ENCODE measurements at places on chromosomes 5 and 9.

- DNase-seq, result no peak
Observed at GRCh38 chr9:77883133-77883532, 148.5 kb downstream of the GNAQ start.

DNA sequence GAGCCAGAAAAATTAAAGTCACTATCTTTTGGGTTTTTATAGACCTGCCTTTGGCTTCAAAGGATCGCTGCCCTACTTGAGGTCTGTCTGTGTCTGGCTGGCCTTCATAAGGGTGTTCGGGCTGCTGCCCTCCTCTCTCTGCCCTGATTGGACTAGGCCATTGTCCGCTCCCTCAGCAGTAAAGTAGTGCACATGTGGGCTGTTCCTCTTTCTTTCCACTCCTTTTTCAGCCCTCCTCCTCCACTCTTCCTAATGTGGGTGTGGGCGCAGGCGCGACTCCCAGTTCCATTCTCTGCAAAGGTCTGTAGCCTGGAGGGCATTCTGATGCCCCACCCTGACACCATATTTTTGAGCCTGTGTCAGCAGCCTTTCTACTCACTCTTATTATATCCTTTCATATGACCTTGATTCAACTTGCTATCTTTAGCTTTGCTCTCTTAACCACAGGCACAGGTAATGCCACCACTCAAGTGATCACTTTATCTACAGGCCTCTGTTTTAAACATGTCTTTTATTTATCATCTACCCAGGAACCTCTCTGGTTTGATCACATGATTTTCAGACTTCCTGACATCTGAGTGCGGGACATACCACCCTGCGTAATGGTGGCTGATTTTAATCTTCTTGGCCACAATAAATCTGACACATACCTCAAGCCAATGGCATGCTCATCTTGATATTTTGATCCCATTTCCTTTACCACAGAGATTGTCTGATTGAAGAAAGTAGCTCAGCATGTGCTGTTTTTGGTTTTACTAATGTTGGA lies 144.5 kb downstream of the AOPEP start:
- no peak for DNase-seq

GRCh38 chr5:155728146-155728856 lies 598.7 kb upstream of the SGCD start:
- DNase-seq, result peak; percentile 47

- DNase-seq, result no peak
Observed at GRCh38 chr5:37667846-37668245, 172.0 kb downstream of the GDNF start.

GRCh38 chr9:133277467-133277866 lies 2.5 kb upstream of the ABO start:
- DNase-seq, result no peak

GRCh38 chr5:7589800-7590199 lies 193.9 kb downstream of the ADCY2 start:
- no peak for DNase-seq

- peak; percentile 20 for DNase-seq
Observed at GRCh38 chr5:78907255-78907891, 77.7 kb downstream of the ARSB start.

DNA sequence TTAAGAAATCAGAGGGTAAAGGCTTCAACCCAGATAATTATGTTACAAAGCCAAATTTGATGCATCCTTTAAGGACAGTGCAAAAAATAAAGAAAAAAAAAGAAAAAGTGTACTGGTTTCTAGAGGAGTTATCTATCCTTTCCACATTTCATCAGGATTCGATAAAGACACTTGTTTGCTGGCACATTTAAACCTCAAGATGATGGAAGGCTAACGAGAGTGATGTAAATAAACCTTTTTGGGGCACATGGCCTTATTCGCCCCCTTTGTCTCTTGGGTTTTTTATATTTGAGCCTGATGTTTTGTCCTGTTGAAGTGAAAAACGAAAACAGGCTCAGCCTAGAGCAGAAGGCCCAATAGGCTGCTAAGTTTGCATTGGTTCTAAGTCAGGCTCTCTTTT lies 416.5 kb downstream of the TAF11L14 start:
- DNase-seq, result no peak

DNA sequence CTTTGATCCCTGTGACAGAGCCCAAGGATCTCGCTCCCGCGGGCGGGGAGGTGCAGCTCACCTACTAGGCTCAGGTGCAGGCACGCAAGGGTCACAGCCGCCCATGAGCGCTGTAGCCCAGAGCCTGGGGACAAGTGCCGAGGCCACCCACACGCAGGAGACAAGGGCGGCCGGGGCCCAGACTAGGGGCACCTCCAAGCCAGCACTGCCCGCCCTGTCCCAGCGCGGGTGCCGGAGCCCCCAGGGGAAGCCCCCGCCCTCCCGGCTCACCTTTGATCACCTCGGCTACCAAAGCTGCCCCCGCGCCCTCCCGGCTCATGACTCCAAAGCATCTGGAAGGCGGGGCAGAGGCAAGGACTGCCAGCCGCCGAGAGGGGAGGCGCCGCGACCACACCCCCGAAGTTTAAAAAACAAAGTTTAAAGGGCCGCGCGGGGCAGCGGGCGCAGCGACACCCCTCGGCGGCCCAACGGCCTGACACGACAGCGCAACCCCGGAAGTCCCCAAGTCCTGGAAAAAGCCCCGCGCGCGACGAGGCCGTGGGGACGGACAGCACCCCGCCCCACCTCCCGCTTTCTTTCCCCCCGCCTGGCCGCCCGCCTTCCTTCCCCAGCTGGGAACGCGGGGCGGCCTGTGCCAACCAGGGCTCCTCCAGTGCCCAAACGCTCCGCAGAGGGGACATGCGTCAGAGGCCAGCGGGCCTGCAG lies 53.0 kb downstream of the CDC14B start:
- peak; percentile 70 for DNase-seq

- DNase-seq, result no peak
Observed at GRCh38 chr9:113956901-113957300, 80.8 kb downstream of the ZNF618 start.

DNA sequence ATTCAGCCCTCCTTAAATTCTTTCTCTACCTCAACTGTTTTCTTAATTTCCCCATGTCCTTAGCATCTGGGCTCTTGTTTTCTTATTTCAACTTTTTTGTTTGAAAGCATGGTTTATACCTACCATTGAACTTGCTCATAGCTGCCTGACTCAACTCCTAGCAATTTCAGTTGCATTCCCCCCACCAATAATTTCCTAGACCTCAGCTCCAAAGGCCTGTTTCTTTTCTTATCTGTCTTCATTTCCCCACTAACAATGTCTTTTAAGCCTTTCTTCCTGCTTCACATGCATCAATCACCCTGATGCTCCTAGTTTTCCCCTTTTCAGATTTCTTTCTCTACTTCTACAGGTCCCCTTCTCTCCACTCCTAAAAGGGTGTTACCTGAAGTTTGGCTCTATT lies 129.7 kb upstream of the PDE4D start:
- DNase-seq, result no peak

- DNase-seq, result peak; percentile 38
Observed at GRCh38 chr5:1004461-1005248, 3.9 kb upstream of the NKD2 start.

GRCh38 chr5:170112876-170113521 lies 7.3 kb downstream of the FOXI1 start:
- DNase-seq, result no peak

GRCh38 chr9:35935755-35936509 lies 22.0 kb downstream of the OR2S2 start:
- no peak for DNase-seq

GRCh38 chr5:171574376-171574775 lies 154.9 kb downstream of the FGF18 start:
- DNase-seq, result no peak

GRCh38 chr9:17987189-17987588 lies 408.3 kb downstream of the SH3GL2 start:
- no peak for DNase-seq

GRCh38 chr9:38286766-38287165 lies 105.7 kb upstream of the ALDH1B1 start:
- no peak for DNase-seq

- peak; percentile 45 for DNase-seq
Observed at GRCh38 chr9:96655198-96655851, at the start of gene PRXL2C. TSS of gene PRXL2C (minus strand) at chr9:96655317. CDS start at chr9:96655281, 36 bp downstream.

DNA sequence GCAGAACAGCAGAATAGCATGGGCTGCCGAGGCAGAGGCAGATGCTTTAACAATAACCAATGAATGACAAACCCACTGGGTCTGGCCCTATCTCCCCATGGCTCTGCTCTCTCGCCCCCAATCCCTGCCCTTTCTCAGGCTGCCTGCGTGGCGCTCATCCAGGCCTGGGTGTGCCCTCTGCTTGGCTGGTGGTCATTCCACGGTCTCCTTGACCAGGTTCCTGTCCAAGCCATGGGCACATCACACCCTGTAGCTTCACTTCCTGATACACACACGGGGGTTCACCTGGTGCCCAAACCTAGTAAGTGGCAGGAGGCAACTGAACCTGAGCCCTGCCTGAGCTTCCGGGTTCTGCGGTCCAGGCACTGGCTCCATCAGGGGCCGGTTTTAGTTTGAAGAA lies 87.6 kb downstream of the DAP start:
- DNase-seq, result no peak

DNA sequence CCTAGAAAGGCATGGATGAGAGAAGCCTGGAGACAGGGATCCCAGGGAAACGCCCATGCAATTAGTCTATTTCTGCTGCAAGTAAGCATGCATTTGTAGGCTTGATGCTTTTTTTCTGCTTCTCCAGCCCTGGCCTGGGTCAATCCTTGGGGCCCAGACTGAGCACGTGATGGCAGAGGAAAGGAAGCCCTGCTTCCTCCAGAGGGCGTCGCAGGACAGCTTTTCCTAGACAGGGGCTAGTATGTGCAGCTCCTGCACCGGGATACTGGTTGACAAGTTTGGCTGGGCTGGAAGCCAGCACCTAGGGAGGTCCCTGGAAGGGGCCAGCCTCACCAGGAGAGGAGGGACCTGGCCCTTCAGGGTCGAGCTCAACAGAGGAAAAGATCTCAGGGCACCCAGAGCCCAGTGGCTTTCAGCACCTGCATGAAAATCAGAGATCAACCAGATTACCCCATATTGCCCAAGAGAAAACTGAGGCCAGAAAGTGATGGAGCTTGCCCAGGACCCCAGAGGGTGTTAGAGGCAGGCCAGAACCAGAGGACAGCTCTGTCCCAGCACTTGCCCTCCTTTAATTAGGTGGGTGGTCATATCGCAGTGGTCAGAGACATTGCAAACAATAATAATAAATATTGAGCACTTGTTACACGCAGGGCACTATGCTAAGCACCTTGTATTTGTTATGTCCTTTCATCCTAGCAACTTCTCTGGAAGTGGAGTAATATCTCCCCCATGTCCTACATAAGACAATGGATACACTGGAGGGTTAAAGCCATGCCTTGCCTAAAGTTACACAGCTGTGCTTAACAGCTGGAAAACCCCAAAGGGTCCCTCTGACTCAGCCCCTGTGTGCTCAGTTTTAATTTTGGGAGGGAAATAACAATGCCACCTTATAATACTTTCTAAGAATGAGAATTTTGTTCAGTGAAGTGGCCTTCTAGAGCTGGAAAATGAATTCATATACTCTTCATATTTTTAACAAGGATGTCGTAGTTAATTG lies 67.1 kb downstream of the KLF4 start:
- DNase-seq, result peak; percentile 25

DNA sequence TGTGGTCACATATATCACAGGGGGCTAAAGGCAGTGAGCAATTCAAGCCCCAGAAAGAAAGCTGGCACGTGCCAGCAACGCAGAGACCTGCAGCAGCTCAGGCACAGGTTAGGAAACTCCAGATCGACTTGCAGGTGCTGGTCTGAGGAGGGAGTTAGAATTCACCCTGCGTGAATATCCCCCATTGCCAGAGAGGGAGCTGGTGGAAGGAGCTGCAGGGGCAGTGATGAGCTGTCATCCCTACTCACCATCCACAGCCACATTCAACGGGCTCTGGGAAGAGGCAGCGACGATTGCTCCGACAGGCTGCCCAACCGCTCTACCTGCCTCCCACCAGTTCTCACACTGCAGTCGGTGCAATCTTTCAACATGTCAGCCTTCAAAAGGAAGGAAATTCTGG lies 40.8 kb upstream of the CLK4 start:
- no peak for DNase-seq

DNA sequence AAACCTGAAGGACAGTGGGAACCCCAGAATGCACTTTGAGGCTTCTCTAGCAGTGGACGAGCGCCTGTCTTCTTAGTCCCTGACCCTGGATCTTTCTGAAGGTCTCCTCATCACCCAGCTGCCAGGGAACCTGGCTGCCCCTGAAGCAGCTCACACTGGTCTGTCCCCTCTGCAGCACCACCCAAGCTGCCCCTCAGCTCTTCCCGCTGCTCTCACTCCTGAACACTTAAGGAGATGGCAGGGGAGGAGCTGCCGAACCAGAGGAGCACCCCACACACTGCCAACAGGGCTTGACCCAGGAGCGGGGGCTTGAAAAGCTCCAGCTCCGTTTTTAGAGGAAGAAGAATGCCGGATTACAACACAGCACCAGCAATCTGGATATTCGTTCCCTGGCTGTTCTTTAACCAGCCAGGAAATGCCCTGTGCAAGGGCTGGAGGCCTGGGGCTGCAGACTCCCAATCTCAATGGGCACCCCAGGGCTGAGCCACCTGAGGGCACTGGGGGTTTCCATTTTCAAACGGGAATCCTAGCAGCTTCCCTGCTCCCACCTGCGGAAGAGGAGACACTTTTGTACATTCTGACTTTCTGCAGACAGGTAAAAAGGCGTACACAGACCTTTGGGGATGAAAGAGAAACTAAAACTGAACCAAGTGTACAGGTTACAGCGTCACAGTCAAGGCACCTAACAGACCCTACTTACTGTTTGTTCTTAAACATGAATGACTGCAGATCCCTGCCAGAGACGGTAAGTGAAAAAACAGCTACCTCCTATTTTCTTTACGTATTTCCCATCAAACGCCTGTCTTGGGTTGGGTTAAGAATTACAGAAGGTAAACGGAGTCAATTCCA lies 36.3 kb downstream of the GOLM1 start:
- DNase-seq, result no peak

DNA sequence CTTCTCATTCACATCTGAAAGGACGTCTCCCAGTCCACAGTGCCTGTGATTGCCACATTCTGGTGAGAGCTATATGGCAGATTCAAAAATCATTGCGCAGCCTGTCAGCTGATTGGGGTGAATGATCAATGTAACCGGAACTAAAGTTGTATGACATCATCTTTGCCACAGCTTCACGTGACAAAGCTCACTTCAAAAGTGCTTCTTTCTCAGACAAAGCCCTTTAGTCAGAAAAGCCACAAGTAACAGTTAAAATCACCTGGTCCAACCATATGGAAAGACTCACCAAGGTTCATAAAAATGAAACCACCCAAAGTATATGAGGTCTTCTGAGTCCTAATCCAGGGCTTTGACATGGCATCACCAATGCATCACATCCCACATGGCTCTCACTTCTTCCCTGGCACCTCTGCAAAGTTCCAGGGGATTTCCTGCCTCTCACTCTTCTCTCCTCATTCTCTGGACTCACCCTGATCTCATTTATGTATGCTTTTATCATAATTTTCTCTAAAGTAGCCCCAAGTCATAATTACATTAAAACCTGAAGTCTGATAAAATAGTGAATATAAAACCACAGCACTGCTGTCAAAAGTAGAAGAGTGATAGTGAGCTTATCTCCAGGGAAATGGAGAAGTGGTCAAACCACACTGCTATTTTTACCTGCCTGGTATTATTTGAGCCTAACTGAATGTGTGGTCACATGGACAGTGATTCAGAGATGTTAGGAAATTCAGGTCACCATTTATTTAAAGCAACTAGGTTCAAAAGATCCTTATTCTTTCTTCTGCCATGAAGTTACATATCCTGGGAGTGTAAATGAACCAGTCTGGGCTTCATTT lies 193.1 kb upstream of the PTGER4 start:
- DNase-seq, result no peak

GRCh38 chr5:174877987-174878386 lies 153.6 kb downstream of the MSX2 start:
- no peak for DNase-seq

- no peak for DNase-seq
Observed at GRCh38 chr9:76431601-76432000, 27.4 kb upstream of the GCNT1 start.

Data from NCI-H1417 (cell line).